ENCODE measurements at places on chromosomes 12 and 14.

DNA sequence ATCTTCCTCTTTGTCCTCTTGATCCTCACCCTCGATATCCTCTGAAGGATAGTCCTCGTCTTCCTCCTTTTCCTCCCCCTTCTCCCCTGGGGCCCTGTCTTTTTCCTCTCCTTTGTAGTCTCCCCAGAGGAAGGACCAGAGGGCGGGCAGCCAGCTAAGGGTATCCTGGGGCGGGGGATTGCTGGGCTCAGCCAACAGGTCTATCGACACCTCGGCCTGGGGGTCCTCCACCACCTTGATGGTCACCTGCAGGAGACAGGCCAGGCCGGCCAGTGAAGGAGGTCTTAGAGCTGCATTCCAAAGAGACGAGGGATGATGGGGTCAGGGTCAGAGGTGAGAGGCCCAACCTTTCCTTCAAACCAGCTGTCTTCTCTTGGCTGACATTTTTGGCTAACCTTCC, 16.2 kb downstream of the ISM2 start:
- no peak for DNase-seq

GRCh38 chr12:105554223-105554678, 223.8 kb downstream of the C12orf75 start:
- no peak for DNase-seq

DNA sequence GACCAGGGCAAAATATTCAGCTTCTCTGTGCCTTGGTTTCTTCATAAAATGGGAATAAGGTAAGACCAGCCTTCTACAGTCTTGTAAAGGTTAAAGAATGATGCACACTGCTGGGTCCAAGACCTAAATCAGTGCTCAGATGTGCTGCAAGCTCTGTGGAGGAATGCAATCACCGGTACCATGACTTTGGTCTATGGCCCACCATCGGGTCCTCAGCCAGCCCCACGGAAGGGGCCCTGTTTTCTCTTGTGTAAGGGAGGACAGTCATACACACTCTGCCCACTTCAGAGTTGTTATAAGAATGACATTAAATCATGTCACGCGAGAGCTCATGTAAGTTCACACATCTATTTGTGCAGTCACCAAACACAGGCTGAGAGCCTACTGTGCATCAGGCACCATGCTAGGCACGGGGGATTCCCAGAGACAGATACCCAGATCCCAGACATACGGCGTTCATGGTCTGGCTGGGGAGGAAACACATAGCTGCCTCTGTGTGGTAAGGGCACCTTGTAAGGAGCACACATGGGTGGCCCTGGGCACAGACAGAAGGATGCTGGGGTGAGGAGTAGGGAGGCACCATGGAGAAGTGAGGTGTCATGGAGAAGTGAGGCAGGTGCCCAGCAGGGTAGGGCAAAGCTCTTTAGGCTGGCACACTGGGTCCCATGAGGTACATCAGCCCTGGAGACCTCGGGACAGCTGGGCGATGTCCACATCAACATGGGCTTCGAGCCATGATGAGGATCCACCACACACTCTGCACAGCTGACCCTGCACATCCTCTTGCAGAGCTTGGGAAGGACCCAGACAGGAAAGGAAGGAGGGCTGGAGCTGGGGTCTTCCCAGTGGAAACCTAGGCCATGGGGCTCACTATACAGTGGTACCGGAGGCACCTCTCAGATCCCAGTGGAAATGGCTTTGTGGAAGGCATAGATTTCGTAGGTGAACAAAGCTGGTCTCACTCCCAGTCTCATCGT, 190.4 kb upstream of the DIO3 start:
- DNase-seq: no peak

- DNase-seq: no peak
Observed at GRCh38 chr12:87804386-87804785, 224.8 kb downstream of the C12orf50 start.

DNA sequence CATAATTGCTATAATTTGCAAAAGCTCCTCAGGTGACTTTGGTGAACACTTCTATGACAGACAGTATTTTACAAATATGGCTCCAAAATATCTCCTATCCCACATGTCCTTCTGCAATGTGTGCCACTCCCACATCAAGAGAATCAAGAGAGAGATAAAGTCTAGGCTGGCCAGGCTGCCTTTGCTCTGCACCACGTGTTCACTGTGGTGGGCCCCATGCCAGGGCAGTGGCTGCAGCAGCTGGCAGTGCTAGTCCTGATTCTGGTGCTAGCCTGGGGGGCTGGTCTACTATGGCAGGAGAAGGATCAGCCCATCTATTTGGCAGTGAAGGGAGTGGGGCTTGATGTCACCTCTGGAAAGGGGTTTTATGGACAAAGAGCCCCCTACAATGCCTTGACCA, 86.3 kb downstream of the DRAM1 start:
- no peak for DNase-seq

- DNase-seq: peak; percentile 35
Observed at GRCh38 chr14:79576424-79576823, 634.9 kb downstream of the DIO2 start.

- no peak for DNase-seq
Observed at GRCh38 chr14:55383541-55384140, 28.0 kb downstream of the ATG14 start.

GRCh38 chr14:23573384-23574015, 5.1 kb downstream of the JPH4 start:
- no peak for DNase-seq

GRCh38 chr14:24695265-24696241, 61.6 kb upstream of the GZMB start:
- DNase-seq: peak; percentile 83

GRCh38 chr12:124347335-124347734, 52.4 kb downstream of the RFLNA start:
- DNase-seq: no peak

- no peak for DNase-seq
Observed at GRCh38 chr14:96409701-96410100, 17.8 kb downstream of the AK7 start.

DNA sequence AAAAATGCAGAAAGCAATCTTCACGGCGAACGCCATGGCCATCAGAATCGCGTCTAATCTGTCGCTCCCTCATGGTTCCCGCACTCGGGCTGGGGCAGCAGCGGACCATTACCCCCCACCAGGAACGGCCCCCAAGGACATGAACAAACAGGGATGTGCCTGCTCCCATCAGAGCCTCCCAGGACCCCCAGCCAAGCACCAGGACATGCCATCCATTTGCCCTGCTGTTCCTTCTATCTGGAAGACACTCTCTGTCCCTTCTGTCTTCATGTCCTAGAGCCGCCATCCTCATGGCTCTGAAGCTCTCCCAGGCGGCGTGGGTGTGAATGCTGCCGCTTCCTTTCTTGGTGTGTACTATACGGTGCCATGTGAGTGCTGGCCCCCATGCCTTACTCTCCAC, 371.8 kb downstream of the BCL11B start:
- no peak for DNase-seq

DNA sequence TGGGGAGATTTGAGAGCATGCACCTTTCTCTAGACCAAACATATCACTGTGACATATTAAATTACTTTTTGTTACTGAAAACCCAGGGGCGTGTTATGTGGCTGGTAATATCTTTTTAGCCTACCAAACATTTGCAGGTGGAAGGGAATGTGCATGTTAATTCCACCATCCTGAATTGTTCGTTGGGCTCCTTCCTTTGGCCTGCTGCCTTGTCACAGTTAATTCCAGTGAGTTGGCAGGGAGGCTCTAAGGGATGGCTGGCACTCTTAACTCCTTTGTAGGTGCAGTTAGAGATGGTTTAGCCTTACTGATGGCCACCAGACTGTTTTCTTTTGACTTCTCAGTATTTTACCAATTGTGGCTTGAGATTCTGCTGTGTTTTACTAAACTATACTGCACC, 64.5 kb downstream of the DIP2B start:
- peak; percentile 61 for DNase-seq

DNA sequence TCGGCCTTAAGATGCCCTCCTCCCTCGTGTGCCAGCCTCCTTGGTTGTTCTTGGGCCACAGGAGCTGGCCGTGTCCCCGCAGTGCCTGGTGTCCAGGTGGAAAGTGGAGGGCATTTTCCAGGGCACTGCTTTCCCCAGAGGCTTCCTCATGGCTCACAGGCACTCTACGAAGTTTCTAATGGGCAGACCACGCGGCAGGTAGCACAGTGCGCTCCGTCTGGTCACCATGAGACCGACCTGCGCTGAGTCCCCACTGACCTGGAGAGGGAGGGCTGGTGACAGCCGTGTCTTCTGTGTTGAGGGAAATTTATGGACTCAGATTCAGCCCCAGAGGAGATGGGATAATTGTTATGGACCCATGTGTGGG, 186.3 kb downstream of the ADGRD1 start:
- no peak for DNase-seq

DNA sequence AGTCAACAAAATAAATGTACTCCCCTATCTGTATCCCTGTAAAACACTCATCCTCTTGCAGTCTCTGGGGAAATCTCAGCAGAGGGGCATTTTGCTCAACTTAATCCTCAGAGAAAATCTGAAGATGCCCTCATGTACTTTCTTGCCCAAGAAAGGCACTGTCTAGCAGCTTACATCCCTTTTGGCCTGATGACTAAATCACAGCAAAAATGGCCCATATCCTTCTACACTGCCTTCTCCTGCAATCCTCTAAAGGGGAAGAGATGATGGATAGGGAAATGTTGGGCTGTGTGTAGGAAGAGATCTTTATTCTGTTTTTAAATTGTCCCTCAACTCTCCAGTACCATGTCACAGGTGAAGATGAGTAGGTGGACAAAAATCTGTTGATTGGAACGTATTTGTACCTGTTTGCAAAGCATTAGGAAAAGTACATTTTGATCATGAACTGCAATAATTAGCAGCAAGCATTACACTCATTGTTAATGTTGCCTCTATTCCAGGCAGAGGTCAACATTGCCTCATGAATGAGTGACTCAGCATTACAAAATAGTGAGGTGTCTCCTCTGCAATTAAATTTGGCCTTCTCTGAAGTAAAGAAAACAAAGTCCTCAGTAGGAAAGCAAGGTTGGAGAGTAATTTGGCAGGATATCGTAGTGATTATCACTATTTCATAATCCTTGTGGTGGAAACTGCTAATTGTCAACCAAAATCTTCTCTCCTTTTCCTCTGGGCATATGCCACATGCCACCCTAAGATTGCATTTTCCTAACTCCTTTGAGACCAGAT, 172.4 kb upstream of the CAND1 start:
- no peak for DNase-seq

- no peak for DNase-seq
Observed at GRCh38 chr12:93252221-93252620, 125.5 kb upstream of the NUDT4 start.

DNA sequence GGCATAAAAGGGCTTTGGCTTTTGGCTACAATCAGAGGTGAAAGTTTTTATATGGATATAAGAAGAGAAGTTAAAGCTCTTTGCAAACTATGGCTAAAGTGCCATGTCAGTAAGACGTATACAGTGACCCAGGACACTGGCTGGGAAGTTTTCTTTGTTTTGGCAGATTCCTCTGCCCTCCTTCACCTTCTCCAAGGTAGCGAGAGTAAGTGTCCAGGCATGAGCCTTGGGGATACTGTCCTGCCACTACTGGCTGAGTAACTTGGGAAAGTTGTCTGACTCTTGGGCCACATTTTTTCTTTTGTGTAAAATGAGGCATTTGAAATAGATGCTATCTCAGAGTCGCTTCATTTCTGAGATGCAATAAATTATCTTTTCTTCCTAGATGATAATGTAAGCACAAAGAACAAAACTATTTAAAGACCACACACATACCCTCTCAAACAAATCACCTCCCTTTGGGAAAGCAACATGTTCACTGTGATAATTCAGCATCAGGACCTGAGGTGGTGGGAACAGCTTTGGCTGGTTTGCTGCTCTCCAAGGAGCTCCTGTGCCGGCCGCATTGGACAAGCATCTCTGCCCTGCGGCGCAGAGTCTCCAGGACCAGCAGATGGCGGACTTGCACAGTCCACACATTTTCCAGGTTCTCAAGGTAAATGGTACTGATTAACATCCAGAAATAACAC, 106.3 kb downstream of the PTCSC3 start:
- DNase-seq: peak; percentile 74

- DNase-seq: no peak
Observed at GRCh38 chr12:113347-113746, 46.8 kb downstream of the IQSEC3 start.

- DNase-seq: no peak
Observed at GRCh38 chr12:100995771-100996170, 201.2 kb downstream of the ANO4 start.

DNA sequence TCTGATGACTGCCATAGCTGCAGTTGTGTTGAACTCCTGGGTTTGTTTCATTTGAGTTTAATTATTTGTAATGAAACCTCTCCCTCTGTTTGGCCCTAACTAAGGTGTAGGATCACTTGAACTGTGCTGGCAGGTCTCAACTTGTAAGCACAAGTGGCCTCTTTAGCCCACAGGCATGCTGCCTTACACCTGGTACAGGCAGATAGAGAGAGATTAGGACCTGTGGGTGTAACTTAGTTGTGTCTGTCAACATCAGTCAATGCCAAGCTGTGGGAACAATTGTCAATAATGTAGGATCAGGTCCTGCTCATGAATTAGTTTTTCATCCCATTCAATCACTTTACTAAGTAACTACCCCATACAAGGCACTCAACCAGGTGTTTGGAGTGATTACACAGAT, 263.0 kb upstream of the G2E3 start:
- no peak for DNase-seq

DNA sequence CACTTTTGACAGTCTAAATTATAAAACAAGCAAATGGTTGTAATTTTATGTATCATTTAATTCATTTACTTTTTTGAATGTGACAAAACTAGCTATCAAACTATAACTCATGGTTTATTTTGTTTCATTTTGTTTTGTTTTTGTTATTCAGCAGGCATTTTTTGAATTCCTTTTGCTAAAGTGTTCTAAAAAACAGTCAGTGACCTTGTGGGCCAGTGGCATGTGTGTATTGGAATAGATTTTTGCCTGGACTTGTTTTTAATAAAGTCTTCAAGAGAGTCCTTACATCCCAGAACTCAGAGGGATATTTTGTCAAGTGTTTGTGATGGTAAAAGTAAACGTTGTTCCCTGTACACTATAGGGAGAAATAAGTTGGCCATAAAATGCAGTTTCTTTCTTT, 369.7 kb upstream of the SYT1 start:
- no peak for DNase-seq

GRCh38 chr12:53744751-53745150, 7.0 kb downstream of the CISTR start:
- DNase-seq: no peak

- no peak for DNase-seq
Observed at GRCh38 chr14:89486961-89487360, 69.9 kb upstream of the FOXN3 start.

GRCh38 chr14:56137849-56138248, 19.6 kb downstream of the PELI2 start:
- DNase-seq: no peak

- DNase-seq: no peak
Observed at GRCh38 chr12:105590571-105590970, 260.1 kb downstream of the C12orf75 start.

- no peak for DNase-seq
Observed at GRCh38 chr12:89288959-89289358, 63.3 kb downstream of the DUSP6 start.

GRCh38 chr12:1207276-1207675, 216.3 kb downstream of the ERC1 start:
- DNase-seq: no peak

GRCh38 chr14:104976198-104977007, 1.8 kb downstream of the AHNAK2 start:
- peak; percentile 52 for DNase-seq

All from pons (tissue), 1 donor.